ENCODE measurements at places on chromosomes 6 and 20. TPM values are rescaled to one million over a fixed set of nuclear protein-coding genes. Genes with fewer than 3 reads are reported as not detected.

The BTBD3 gene
- 15.5 TPM for total RNA-seq

The HSPA1L gene
- 0.12 TPM for total RNA-seq

The LPIN3 gene
- 13.2 TPM for total RNA-seq

The REV3L gene
- total RNA-seq: 12.4 TPM

The ETV7 gene
- total RNA-seq: not detected

The SYCP2 gene
- 0.47 TPM for total RNA-seq

The RIMS4 gene
- total RNA-seq: 0.12 TPM

The NKX2-4 gene
- not detected for total RNA-seq

The DNAH8 gene
- total RNA-seq: not detected

The EFCAB8 gene
- not detected for total RNA-seq

Data from pericardium fibroblast (primary cell).